ENCODE measurements at places on chromosomes 2 and 18. TPM values are rescaled to one million over a fixed set of nuclear protein-coding genes. Genes with fewer than 3 reads are reported as not detected.
A peak's percentile ranks its signal among the peaks of the same experiment; 100 is the strongest.

DNA sequence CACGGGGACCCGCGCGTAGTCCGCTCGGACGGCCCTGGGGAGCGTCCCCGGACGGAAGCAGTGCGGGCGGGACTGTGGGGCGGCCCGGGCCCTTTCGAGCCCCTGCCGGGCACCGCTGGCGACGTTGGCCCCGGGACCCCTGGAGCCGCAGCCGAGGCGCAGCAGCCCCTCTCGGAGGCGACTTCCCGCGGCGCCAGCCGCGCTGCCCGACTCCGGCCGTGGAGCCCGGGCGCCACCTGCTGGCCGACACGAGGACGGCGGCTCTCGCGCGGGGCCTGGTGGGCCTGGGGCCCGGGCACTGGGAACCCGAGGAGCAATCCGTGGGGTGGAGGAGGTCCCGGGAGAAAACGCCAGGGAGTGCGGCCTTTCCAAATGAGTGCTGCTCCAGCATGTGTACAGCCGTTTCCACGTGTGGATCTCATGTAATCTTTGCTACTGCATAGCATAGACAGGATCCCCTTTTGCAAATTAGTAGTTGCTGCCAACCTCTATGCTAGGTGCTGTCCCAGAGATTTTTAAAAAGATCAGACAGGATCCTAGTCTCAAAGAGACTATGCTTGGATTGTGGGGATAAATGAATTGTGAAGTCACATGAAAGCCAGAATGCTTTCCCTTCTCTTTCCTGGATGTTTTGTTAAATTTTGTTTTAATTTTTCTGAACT, 4.0 kb downstream of the ID2 start:
- peak; percentile 52 for DNase-seq

DNA sequence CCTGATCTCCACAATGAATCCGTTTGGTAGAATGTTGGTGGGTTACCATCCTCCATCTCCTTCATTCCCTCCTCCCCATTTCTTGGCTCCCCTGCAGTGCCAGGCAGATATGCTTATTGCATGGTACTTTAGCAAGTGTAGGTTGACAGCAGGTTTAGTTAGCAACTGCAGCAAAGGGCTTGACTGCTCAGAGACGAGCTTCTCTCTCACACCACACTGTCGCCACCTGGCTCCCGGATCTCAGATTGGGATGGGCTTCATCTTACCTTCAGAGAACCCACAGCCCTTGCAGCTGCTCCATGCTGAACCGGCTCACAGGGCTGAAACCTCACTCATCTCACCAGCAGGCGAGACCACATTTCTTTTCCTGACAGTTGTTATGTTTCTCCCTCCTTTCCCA, 88.8 kb downstream of the VWA3B start:
- DNase-seq: no peak

The COL6A3 gene
- 227 TPM for polyA plus RNA-seq

- DNase-seq: peak; percentile 25
These were observed 751 bp upstream of the DNAJC10 start for GRCh38 chr2:182715121-182715891.

- no peak for DNase-seq
These were observed 366.6 kb upstream of the MC4R start for GRCh38 chr18:60739212-60739611.

The ZNF638 gene
- 235 TPM for polyA plus RNA-seq

- DNase-seq: no peak
These were observed 647.3 kb downstream of the SOCS6 start for GRCh38 chr18:70936160-70936559.

DNA sequence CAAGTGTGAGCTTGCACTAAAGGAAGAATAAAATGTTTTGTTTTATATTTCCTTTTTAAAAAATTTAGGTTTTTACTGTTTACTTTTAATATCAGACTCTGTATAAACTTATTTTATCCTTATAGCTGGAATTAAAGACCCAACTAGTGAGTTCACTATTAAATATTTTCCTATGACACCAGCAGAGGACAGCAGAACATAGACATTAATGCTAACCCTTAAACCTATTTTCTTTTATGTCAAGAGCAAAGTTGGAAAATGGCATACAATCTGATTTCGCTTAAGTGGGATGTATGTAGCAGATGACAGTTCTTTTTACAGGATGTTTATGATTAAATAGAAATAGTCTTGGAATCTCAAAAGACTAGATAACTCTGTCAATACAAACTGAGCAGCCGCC, 188.2 kb upstream of the XIRP2 start:
- DNase-seq: peak; percentile 1

- no peak for DNase-seq
These were observed 10.2 kb upstream of the GTF2A1L start for GRCh38 chr2:48607307-48608014.

DNA sequence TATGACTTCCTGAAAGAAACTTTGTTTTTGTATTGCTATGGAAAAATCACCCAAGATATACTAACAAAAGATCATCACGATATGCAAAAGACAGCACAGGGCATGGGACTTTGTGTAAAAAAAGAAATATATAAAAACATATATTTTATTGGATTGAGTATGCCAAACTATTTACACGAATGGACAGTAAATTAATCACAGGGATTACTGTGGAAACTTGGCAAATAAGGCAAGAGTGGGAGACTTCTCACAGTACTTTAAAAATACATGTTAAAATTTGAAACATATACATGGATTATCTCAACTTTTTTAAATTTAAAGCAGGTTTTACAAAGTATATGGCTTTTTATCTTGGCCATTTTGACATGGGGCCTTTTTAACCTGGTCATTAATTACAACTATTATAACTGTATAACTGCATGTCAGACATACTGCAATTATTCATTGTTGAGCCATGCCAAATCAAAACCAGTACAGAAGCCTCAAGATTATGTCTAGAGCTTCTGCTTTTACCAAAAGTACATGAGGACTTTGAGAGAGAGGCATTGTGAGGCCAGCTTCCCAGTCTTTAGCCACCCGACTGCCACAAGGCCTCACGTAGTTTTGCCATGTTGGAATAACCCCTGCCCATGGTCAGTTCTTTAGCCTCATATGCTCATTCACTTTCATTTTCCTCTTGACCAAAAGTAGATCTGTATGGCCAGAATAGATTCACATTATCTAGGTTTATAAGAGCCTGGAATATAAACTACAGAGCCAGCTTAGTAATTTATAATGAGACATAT, 419.8 kb downstream of the SETBP1 start:
- no peak for DNase-seq

The RNF152 gene
- polyA plus RNA-seq: 7.6 TPM

DNA sequence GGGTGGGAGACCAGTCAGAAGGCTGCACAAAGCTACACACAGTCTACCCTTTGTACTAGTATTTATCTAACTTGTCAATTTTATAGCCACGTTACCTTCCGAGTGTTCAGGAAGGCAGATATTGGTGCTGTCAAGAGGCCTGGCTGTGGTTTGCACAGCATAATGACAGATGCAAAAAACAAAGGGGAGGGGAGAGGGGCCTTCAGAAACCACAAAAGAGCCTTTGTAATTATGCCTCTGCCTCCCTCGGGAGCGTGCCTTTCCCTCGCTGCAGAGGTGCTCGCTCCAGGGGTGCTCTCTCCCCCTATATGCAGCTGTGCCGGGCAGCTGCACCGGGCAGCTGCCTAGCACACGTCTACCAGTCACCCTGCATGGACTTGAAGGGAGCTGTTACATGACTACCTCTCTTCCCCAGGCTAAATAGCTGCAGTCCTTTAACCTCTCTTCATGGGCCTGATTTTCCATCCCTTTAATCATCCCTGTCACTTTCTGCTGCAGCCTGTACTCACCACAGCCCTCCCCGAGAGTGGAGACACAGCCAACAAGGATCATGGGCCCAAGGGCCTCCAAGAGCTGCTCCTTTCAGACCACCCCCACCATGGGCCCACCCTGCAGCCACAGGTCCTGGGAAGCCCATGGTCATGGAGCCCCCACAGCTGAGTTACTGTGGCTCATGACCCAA, 168.4 kb upstream of the PKDCC start:
- no peak for DNase-seq

DNA sequence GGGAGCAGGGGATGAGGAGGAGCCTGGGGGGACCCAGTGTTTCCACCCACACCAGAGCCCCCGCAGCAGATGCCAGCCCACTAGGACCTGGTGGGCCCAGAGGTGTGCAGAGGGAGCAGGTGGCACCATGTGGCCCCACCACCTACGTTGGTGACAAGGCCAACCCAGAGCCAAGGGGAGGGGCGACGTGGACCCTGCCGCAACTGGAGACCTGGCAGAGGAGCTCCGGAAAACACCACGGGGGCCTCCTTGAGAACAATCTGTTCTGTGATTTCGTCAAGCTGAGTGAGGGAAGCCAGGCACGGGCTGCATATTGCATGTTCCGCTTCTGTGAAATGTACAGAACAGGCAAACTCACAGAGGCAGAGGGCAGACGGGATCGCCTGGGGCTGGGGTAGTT, 49.1 kb upstream of the GPC1 start:
- DNase-seq: no peak

- no peak for DNase-seq
These were observed 397.8 kb upstream of the CHST9 start for GRCh38 chr18:27582760-27583412.

The NYAP2 gene
- 0.03 TPM for polyA plus RNA-seq

The CHRNG gene
- polyA plus RNA-seq: 0.55 TPM

DNA sequence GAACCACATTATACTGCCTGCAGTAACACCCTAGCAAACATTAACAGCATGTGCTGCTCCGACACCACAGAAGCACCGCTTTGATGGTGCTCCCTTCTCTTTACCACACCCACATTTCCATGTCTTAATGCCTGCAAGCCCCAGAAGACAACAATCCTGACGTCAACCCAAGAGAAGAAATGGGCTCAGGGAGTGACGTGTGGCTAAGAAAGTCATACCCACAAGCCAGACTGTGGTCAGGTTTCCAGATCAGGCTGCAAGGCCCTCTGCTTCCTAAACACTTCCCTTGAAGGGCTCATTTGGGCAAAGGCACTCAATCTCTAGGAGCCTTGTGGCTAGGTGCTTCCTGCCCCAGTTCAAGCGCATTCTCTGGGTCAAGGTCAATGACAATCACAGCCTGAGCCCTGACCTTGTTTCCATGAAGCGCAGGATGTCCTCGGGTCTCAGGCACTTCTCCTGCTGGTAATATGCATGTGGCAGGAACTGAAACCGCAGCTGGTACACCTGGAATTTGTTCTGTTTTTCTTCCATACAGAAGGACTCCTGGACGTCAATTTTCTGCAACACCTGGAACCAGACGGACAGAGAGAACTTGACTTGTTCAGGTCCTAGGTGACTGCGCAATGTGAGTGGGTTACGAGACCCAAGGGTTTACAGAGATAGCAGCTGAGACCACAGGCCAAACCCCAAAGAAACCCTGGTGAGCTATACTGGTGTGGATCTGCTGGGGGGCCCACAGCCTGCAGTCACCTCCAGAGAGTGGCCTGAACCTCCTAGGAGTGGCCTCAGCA, 67.2 kb downstream of the POLR1A start:
- no peak for DNase-seq

- no peak for DNase-seq
These were observed 1.7 kb upstream of the SMAD4 start for GRCh38 chr18:51028201-51028805.

The CNRIP1 gene
- polyA plus RNA-seq: 24.2 TPM

DNA sequence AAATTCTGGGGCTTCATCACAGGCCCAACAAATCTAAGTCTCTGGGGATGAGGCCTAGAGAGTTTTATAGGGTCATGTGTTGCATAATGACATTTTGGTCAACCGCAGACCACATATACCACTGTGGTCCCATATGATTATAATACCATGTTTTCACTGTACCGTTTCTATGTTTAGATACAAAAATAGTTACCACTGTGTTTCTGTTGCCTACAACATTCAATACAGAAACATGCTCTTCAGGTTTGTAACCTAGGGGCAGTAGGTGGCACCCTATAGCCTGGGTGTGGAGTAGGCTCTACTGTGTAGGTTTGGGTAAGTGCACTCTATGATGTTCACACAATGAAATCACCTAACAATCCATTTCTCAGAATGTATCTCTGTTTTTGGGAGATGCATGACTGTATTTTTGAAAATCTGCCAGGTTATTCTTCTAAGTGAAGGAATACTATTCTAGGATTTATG, 485.2 kb downstream of the PTPRM start:
- no peak for DNase-seq

GRCh38 chr2:64750001-64750816, 96.5 kb upstream of the SERTAD2 start:
- DNase-seq: no peak

- no peak for DNase-seq
These were observed 15.2 kb upstream of the PLEKHM3 start for GRCh38 chr2:208040199-208041171.

The CPLX4 gene
- polyA plus RNA-seq: 0.18 TPM

The DSC2 gene
- polyA plus RNA-seq: 47.2 TPM

DNA sequence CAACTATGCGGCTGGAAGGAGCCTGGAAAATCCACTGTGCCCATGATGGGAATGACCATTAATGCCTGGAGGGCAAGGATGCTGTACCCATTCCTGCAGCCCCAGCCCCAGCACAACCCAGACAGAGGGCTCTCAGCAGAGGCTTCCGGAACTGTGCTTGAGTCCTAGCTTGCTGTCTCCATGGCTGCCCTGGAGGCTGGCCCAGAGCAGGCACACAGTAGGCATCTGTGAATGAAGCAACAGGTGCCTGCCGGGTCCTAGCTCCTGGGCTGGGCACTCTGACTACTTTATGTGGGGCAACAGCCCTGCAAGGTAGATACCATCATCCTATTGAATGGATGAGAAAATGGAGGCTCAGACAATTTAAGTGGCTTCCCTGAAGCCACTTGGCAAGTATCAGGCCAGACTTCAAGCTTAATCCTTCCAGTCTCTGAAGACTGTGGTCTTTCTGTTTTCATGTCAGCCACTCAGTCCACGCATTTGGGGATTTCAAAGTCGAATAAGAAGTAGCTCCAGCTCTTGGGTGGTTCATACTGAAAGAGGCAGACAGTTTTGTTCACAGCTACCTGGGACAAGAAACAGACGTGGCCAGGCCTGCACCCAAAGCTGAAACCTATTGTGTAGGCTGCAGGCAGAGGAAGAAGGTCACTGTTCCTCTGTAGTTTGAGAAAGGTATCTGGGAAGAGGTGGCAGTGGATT, 237.5 kb downstream of the ZBTB7C start:
- DNase-seq: no peak

DNA sequence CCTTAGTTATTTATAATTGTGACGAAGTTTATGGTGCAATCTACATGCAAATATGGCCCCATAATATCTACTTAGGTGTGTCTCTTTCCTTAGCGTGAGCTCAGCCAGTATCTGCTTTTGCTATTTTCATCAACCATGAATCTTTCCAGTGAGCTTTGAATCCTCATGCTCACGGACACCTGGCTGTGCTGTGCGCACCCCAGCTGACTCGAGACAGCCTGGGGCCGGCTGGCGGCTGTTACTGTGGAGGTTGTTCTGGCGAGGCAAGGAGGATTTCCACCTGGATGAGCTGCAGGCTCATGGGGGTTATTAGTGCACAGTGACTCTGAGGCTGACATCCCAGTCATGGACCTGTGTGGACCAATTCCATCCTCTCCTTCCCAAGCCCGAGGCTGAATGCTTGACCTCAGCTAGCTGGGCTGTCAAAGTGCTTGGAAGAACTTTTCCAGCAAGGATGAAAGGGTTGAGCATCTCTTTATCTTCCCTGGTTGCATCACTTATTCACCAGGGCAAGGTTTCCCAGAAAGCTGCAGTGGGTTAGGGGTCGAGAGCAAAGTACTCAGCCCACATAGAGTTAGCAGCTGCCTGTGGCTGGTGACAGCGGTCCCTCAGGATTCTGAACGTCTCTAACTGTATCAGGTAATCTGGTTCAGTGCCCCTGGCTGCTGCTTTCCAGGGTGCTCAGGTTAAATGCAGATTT, 141.7 kb downstream of the ARL4C start:
- no peak for DNase-seq

- DNase-seq: no peak
These were observed 5.5 kb downstream of the COPS9 start for GRCh38 chr2:240130393-240131195.
